ENCODE measurements at places on chromosomes 3 and 15. TPM values are rescaled to one million over a fixed set of nuclear protein-coding genes. Genes with fewer than 3 reads are reported as not detected.

GP5 gene
- total RNA-seq: not detected

KIF7 gene
- total RNA-seq: 4.9 TPM

PLA1A gene
- 0.25 TPM for total RNA-seq

TRH gene
- not detected for total RNA-seq

NR2F2 gene
- 20.2 TPM for total RNA-seq

ETV5 gene
- total RNA-seq: 28.2 TPM

MYL3 gene
- total RNA-seq: 0.15 TPM

CATSPER2 gene
- total RNA-seq: 0.69 TPM

PLOD2 gene
- 67.2 TPM for total RNA-seq

SAMMSON gene
- not detected for total RNA-seq

DPPA2 gene
- total RNA-seq: not detected

CAPN3 gene
- total RNA-seq: 0.80 TPM

TTC21A gene
- total RNA-seq: 1.9 TPM

P3H2 gene
- total RNA-seq: 34.5 TPM

LTK gene
- 0.09 TPM for total RNA-seq

HRG gene
- total RNA-seq: not detected

DPPA4 gene
- not detected for total RNA-seq

CD200 gene
- not detected for total RNA-seq

USP50 gene
- total RNA-seq: not detected

TEX55 gene
- not detected for total RNA-seq

PDZRN3 gene
- not detected for total RNA-seq

APOD gene
- total RNA-seq: 1.2 TPM

ADGRG7 gene
- not detected for total RNA-seq

NLGN1 gene
- total RNA-seq: not detected

PIERCE2 gene
- 4.1 TPM for total RNA-seq

ST8SIA2 gene
- 0.70 TPM for total RNA-seq

LAMB2 gene
- total RNA-seq: 94.6 TPM

PLIN1 gene
- total RNA-seq: 0.15 TPM

FGD5 gene
- not detected for total RNA-seq

PLCL2 gene
- total RNA-seq: 6.8 TPM

ECE2 gene
- not detected for total RNA-seq

CCDC80 gene
- 54.2 TPM for total RNA-seq

TYRO3 gene
- 16.7 TPM for total RNA-seq

SHC4 gene
- 0.92 TPM for total RNA-seq

FMN1 gene
- total RNA-seq: 0.29 TPM

FBXL22 gene
- 0.25 TPM for total RNA-seq

DUOXA2 gene
- not detected for total RNA-seq

CCR9 gene
- 0.03 TPM for total RNA-seq

IP6K2 gene
- total RNA-seq: 53.7 TPM

ROPN1 gene
- total RNA-seq: not detected

DLL4 gene
- total RNA-seq: 1.8 TPM

All from A549 treated with Hydrocortisone at 1 μM for 4 hours (cell line).